CD4-positive, alpha-beta memory T cell (primary cell): ENCODE measurements at places on chromosomes 5 and 9.

DNA sequence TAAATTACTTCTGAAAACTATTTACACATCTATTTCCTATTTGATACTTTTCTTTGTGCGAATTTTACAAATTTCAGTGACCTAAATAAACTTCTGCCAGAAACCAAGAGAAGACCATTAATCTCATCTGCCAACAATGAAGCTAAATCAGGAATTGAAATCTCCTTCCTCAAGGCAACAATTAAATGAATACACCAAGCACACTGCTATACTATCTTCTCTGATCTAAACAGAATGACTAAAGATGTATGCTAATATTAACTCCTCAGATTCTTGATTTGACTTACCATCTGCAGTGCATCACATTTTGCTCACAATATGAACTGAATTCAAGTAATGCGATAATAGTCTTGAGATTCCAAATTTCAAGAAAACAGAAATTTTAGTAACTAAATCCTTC is 82.3 kb downstream of the CEP120 start:
- DNase-seq: no peak

GRCh38 chr5:37304888-37305287 is 55.7 kb upstream of the CPLANE1 start:
- DNase-seq: no peak

GRCh38 chr5:96942911-96943310 is 7.0 kb downstream of the LNPEP start:
- DNase-seq: no peak

DNA sequence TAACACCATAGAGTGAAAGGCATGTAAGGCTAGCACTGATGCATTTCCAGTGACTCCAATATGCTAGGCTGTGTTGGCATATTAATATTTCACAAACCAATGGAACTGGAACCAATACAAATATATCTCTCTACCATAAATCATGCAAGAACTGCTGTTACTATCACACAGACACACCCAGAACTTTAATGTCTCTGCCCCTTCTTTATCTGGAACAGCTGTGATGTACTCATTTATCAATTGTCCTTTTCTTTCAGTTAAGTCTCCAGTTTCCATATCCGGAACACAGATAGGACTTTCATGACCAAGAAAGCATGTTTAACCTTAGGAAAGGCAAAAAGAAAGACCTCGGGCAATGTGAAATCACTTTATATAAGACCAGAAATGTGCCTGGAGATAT is 70.3 kb downstream of the SPTLC1 start:
- no peak for DNase-seq

GRCh38 chr5:5134107-5134506 is 6.0 kb upstream of the ADAMTS16 start:
- DNase-seq: no peak
